ENCODE measurements at places on chromosomes 12 and 14. TPM values are rescaled to one million over a fixed set of nuclear protein-coding genes. Genes with fewer than 3 reads are reported as not detected.

DNA sequence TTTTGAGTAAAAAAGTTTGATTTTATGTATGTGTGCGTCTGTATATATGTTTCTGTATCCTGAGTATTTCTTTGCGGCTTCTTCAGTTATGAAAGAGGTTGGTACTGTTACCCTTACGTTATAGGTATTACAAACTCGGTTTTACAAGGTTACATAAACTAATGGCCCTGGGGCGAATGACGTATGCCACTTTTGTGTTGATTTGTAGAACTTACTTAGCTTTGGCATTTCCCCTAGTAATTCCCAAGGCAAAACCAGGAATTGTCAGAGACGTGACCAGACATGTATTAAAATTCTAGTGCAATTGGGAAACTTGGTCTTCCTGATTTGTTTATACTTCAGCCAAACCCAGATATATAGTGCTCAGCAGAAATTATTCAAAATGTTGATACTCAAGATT, 93.3 kb downstream of the DUSP16 start:
- no peak for DNase-seq

TMEM229B gene
- 10.3 TPM for total RNA-seq

- DNase-seq = no peak
Measured at GRCh38 chr14:72439707-72440106, 454.2 kb downstream of the DPF3 start.

DNA sequence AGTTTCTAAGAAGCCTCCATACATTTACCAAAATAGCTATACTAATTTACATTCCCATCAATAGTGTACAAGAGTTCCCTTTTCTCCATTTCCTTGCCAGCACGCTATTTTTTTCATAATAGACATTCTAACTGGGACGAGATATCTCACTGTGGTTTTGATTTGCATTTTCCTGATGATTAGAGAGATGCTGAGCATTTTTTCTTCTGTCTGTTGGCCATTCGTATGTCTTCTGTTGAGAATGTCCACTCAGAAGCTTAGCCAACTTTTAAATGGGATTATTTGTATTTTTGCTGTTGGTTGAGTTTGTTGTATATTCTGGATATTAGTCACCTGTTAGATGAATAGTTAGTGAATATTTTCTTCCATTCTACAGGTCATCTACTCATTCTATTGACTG, 144.1 kb downstream of the PRKD1 start:
- DNase-seq = no peak

GRCh38 chr12:118549510-118549980, 173.2 kb downstream of the SUDS3 start:
- DNase-seq = no peak

DNA sequence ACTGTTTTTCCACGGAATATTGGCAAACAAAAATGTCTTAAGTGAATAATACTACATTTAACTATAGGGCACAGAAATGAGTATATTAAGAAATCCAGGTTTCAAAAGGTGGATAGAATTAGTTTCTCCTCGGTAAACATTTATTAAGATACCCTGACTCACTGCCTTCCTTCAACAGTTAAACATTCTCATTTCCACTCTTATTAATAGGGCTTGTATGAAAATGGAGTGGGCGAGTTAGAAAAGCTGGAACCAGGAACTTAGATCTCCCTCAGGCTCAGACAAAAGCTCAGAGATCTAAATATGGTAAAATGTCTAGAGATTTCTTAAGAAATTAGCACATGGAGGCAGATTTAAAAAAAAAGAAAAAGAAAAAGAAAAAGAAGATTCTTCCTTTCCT, 78.8 kb downstream of the RMST start:
- DNase-seq = no peak

- no peak for DNase-seq
Measured at GRCh38 chr12:97358361-97358760, 104.2 kb upstream of the RMST start.

Data from left colon (tissue), 2 donors.